Activated CD4-positive, alpha-beta T cell treated with anti-CD3 and anti-CD28 coated beads, Interleukin-2, amount 10 ng/mL, durations not matched to agents 24 days and 14 days (primary cell): ENCODE measurements at places on chromosomes 1 and 21.

GRCh38 chr1:56525489-56526041 is 53.8 kb downstream of the PLPP3 start:
- no peak for DNase-seq

GRCh38 chr1:205214756-205215155 is 3.3 kb upstream of the DSTYK start:
- no peak for DNase-seq

GRCh38 chr1:244436336-244437085 is 15.2 kb downstream of the ADSS2 start:
- DNase-seq: no peak

- DNase-seq: no peak
Measured at GRCh38 chr1:64524614-64525013, 54.7 kb downstream of the CACHD1 start.

DNA sequence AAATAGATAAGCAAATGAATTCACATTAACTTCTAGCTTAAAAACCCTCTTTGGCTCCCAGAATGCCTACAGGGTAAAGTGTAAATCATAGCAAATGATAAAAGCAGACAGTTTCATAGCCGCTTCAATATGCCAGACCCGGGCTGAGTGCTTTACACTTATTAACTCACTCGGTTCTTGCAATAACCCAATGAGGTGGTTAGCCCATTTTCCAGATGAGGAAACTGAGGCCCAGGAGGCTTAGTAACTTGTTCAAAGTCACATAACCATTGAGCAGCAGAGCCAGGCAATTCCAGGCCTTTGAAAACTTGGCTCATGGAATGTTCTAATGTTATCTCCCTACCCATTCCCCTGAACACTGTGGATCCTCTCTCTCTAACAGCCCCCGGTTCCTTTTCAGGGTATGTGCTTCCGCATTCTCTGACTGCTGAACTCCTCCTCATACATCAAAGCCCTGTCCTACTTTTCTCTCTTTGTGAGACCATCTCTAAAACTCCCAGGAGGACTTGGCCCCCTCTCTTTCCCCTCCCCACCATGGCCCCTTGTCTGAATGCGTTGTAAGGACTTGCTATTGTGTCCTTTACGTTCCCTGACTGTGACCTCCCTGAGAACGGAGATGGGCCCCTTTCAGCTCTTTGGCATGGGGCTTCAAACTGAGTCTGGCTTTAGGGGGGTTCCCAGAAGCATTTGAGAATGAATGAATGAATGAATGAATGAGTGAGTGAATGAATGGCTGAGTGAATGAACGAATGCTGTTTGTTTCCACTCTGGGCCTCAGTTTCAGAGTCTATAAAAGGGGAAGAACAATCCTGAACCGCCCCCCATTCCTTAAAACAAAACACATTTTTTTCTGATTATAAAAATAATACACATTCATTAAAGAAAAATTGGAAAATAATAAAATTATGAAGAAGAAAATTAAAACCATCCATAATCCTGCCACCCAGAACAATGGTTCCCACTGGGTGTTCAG is 15.6 kb upstream of the RUNX3 start:
- DNase-seq: no peak

DNA sequence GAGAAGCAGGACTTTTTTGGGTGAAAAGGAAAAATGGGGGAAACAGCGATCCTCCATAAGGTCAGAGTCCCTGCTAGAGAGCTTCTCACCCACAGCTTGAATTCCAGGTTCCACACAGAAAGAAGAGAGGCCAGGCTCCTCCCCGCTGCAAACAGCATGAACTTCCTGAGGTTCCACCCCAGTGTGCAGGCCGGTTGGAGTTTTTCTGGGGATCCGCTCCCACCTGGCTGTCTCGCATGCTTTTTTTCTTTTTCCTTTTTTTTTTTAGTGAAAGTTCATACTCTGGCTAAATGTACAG is 595.1 kb upstream of the ZP4 start:
- DNase-seq: no peak

DNA sequence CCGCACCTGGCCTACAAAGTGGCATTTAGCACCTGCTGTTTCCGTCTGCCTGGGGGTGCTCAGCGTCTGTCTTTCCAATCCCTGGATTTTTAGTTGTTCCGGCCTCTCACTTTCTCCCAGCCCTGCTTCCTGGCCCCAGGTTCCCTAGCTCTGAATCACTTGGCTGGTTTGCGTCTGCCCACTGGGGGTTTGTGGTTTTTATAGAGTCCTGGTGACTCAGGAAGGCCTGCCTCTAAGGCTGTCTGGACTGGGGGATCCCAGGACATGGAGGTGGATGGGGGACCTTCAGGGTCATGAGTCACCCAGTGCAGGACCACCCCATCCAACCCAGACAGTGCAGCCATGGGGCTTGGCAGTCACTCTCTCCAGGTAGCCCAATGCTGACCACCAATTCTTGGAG is 53.5 kb downstream of the MRPL37 start:
- DNase-seq: no peak

DNA sequence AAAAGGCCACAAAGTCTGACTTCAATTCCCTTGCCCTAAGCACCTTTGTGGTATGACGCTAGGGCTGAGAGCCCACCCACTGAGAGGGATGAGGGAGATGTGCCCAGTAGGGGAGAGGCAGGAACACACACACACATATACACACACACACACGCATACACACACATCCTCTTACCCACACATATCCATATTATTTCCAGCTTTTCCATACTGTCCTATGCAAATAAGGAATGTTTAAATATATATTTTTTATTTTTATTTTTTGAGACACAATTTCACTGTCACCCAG is 3.0 kb downstream of the RAB25 start:
- DNase-seq: no peak

GRCh38 chr1:108854221-108855019 is 2.5 kb downstream of the AKNAD1 start:
- no peak for DNase-seq

DNA sequence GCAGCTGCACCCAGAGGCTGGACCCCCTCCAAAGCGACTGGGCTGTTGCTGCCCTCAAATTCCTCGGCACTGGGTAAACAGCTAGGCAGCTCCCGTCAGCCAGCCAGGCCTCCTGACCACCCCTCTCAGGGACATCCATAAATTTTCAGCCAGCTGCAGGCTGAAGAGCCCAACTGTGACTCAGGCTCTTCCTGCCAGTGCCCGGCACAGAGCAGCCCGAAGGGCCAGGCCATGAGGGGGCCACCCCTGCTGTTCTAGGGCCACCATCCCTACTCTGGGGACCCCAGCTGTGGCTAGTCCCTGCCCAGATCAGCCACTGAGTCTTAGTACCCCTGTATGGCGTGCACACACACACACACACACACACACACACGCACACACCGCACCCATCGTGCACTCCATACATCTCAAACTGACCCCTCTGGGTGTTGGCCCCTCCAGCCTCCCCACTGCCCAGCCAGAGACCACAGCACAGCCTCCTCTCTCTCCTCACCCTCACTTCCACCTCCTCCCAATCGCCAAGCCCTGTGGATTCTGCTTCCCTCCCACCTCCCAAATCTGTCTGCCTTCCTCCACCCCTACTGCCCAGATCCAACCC is 6.2 kb upstream of the LAPTM5 start:
- no peak for DNase-seq

GRCh38 chr21:18164933-18165332 is 79.7 kb upstream of the CHODL start:
- no peak for DNase-seq

DNA sequence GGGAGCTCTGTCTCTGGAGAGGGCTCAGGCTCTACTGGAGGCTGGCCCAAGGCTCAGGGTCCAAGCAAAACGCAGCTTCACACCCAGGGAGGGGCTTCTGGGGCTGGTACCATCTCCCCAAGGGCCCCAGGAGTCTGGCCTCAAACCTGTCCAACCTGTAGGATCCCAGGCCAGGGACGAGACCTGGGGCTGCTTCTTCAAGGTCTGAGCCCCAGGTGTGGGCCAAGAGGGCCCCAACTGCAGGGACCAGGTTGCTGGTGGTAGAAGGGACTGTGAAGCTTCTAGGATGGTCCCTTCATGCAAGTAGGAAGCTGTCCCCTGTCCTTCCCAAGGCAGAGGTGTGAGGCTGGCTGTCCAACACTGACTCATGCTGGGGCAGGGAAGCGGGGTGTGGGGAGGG is 7.8 kb upstream of the MMEL1 start:
- no peak for DNase-seq

DNA sequence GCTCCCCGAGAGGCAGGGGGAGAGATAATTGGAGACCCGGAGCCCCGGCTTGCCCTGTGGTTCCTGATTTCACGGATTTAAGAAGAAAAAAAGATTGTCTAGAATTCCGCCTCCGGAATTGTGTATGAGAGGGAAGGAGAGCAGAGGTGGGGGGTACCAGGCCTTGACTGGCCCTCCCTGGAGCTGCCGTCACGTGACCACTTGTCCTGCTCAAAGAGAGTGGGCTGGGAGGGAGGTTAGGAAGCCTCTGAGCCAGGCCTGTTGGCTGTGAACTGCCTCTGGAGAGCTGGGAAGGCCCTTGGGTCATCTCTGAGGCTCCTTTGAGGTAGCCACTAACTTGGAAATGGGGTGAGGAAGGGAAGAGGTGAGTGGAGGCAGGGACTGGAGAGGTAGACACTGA is 106.5 kb downstream of the GRIK3 start:
- DNase-seq: no peak

DNA sequence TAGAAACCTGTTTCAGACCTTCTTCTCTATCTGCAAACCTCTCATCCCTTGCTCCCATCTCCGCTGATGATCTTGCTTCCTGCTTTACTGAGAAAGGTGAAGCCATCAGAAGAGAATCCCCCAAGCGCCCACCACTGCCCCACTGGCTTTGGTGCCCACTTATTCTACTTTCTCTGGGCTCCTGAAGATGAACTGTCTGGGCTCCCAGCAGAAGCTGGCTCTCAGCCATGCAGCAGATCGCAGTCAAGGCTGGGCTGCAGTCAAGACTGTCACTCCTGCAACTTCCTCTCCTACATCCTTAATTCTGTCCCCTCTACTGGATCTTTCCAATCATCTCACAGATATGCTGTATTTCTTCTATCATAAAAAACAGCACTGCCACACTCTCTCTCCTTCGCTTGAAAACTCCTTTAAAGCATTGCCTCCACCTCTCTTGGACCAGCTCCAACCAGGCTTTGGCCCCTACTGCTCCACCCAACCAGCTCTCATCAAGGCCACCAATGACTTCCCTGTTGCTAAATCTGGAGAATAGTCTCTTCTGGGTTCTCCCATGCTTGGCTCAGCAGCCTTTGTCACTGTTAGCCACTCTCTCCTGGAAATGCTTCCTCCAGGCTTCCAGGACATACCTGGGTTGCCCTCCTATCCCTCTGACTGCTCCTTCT is 25.8 kb downstream of the TRIM62 start:
- no peak for DNase-seq

GRCh38 chr21:19842601-19843000 is 1155.6 kb upstream of the NCAM2 start:
- no peak for DNase-seq

DNA sequence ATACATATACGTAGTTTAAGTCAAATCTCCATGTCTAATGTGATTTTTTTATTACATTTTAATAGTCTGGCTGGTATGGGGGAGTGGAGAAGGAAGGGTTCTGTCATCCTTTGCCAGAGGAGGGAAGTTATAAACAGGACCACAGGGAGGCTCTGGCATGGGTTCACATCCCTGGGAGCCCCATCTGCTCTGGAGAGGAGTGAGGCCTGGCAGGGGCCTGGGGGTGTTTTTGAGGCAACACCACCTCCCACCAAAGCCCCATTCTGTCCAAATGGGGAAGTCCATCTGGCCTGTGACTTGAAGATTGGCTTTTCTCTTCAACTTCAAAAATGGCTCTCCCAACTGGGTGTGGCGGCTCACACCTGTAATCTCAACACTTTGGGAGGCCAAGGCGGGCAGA is 15.8 kb downstream of the DISP3 start:
- no peak for DNase-seq

- no peak for DNase-seq
Measured at GRCh38 chr1:156668801-156669637, 8.2 kb downstream of the NES start.

GRCh38 chr1:22107126-22107525 is 35.8 kb downstream of the WNT4 start:
- DNase-seq: no peak
